Activated T-helper 17 cell treated with anti-CD3 and anti-CD28 coated beads, Interleukin-2, amount 50 U/mL, for 72 hours (primary cell): ENCODE measurements at places on chromosomes 12 and 14. TPM values are rescaled to one million over a fixed set of nuclear protein-coding genes. Genes with fewer than 3 reads are reported as not detected.

DNA sequence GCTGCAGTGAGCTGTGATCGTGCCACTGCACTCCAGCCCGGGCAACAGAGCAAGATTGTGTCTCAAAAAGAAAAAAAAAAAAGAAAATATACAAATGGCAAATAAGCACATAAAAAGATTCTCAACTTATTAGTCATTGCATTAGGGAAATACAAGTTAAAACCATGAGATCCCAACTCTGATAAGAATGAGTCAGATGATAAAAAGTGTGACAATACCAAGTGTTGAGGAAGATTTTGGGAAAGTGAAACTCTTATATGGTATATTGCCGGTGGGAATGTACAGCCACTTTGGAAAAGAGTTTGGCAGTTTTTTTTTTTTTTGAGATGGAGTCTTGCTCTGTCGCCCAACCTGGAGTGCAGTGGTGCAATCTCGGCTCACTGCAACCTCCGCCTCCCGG lies 7.6 kb upstream of the PRPF40B start:
- ATAC-seq, result no peak

The COX8C gene
- total RNA-seq, result not detected

DNA sequence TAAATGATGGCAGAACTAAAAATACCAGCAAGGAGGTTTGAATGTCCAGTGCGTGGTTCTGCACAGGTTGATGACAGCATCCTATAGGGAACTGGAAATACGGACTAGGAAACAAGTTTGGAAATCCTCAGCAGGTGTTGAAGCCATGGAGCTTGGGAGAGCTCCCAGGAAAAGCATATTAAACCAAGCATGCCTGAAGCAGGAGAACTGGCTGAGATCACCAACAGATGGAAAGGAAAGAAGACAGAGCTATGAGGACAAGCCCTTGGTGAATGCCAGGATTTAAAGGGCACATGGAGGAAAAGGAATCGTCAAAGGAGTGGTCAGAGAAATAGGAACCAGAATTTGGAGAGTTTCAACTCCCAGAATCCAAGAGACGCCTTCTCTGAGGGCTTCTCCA lies 21.2 kb upstream of the ELK3 start:
- no peak for ATAC-seq

The KLRK1 gene
- 0.24 TPM for total RNA-seq

DNA sequence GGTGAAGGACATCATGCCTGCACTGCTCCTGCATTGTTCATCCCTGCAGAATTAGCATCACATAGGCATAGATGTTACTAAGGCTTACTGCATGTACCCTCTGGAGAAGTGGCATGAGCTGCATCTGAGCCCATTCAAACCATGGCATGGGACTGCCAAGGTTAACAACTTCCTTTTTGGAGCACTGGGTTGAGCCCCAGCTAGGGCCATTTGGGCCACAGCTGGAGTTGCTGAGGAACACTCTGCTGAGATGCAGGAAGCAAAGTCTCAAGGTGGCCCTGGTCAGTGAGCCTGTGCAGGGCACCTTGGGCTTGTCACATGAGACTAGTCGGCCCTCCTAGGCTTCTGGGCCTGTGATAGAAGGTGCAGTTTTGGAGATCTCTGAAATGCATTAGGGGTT lies 511.2 kb downstream of the C12orf50 start:
- ATAC-seq, result no peak

The ALG10B gene
- 15.5 TPM for total RNA-seq

The ADCY4 gene
- total RNA-seq, result 10.5 TPM

The AICDA gene
- total RNA-seq, result not detected

DNA sequence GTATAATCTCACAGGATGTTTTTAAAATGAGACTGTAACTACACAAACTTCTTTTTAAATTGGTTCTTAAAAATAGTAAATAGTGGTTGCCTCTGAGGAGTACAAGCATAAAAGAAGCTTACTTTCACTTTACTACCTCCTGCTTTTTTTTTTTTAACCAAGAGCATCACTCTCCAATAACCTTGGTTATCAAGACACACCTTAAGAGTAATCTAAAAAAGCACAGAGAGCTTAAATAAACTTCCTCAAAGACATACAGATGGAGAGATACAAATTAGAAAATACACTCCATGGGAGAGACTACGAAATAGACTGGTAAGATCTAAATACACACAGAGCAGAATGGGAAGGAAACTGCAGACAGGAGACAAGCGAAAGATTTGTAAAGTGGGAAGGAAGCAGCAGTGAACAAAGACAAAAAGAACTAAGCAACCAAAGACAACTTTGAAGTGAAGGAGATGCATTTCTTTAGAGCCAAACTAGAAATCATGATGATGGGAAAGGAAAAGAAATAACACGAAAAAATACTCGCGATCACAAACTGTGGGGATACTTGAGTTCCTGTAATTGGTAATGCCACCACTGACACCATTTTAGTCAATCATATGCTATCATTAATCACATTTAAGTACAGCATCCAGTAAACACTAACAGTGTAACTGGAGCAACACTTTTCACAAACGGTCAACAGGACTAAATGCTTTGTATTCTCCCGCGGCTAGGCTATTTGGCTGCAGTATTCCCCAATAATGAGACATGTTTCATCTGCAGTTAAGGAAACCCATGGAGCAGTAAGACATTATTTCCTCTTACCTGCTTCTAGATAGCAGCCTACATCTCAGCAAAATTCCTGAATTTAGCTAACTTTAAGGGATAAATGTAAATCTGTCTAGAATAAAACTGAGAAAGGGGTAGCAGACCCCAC lies 8.2 kb downstream of the SINHCAF start:
- peak; percentile 21 for ATAC-seq

The CCDC197 gene
- total RNA-seq, result 0.37 TPM

The ACOT6 gene
- total RNA-seq, result not detected

GRCh38 chr12:13941258-13942249 lies 39.8 kb downstream of the GRIN2B start:
- ATAC-seq, result peak; percentile 56

DNA sequence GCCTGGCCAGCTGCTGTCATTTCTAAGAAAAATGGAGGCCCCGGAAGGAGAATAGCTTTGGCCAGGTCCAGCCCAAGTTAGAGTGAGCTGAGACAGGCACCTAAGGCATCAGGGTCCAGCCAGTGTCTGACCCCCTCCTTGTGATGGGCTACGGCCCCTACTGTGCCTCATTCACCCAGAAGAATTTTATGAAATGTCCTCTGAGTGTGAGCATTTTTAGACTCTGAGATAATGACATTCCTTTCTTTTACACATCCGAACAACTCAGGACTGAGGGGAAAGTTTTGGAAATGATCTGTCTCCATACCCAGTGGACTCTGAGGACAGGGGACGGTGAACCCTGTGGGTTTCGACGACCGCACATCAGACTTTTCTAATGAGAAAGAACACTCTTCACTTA lies 50.4 kb downstream of the SLC24A4 start:
- no peak for ATAC-seq

The HCAR2 gene
- total RNA-seq, result not detected

The OTOGL gene
- not detected for total RNA-seq

GRCh38 chr12:96020314-96021003 lies 14.9 kb downstream of the LTA4H start:
- no peak for ATAC-seq

GRCh38 chr12:132266370-132266769 lies 63.0 kb downstream of the GALNT9 start:
- ATAC-seq, result no peak

DNA sequence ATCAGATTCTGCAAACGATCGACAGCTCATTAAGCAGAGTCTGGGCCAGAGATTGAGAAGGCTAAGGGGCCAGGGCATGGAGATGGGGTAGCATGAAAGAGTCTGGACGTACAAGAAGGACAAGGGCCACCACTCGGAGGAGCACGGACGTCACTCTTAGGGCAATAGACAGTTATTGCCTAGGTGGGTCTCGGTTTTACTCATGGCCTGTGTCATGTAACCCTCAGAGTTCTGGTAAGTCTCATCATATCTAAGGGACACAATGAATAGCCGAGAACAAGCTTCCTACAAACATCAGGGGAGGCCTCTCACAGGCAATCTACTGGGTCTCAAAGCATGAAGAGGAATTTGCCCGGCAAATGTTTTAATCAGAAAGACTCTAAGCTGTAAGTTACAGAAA lies 30.4 kb upstream of the ITPK1 start:
- ATAC-seq, result peak; percentile 94

DNA sequence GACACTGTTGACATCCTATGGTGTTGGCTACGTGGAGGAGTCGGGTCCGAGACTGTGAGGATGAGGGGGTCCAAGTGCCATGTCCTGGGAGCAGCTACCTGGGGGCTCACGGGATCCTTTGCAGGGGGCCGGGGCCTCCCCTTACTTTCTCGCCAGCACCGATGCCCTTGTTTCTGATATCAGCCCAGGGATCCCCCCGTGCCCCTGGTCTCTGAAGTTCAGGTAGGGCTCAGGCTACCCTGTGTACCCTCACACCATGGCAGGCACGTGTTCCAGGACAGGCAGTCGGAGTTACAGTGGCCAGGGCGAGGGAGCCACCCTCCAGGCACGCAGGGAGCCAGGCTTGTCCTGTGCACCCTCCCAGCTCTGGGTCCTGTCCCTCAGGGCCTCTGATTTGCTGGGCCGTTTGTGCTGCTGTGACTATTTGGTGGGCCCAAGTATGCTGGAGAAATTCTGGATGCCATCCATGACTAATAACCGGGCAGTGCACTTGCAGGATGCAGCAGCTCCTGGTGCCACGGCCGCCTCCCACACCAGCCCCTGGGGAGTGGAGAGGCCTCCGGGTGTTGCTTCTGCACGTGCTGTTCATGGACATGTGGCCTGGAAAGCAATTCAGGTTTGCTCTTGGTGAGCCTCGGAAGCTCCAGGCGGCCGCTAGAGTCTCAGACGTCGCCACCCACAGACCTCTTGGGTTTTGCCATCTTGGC lies 93.1 kb upstream of the SFSWAP start:
- ATAC-seq, result no peak

- no peak for ATAC-seq
These were observed 508 bp upstream of the KCNH5 start for GRCh38 chr14:63045612-63046320.

The ZBTB42 gene
- total RNA-seq, result 3.0 TPM

The SNAPC1 gene
- total RNA-seq, result 13.6 TPM

The FGF23 gene
- not detected for total RNA-seq

DNA sequence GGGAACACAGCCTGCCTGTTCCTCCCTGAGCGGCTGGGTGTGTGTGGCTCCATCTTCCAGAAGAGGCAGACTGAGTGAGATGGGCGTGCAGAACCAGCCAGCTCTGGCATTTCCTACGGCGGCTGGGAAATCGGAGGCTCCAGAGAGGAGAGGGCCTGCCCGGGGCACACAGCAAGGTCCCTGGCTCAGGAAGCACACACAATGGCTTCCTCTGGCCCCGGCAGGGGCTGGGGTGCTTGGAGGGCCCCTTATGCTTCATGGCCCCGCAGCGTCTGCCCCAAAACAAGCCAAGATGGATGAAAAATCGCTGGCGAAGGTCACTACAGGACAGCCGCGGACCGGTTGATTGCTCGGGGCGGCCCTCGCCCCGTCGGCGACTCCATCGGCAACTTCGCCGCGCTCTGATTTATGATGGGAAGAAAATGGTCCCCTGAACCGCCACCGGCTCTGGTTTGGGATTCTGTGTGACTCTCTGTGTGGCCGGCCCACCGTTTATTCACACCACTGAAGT lies 191.5 kb upstream of the C14orf180 start:
- no peak for ATAC-seq

DNA sequence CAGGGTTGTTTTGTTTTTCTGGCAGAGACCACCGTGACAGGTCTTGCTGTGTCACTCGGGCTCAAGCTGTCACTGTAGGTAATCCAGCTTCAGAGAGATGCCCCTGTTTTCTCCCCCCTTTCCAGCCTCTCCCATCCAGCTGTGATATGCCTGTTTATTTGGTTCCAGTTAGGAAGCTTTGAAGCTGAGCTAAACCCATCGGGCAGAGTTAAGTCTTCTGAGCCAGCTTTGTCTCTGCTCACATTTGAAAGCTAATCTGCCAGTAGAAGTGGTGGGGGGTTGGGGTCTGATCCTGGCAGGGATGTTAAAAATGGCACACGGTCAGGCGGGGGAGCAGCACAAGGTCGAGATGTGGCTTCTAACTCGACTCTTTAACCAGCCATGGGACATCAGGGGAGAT lies 130.0 kb downstream of the TSPAN9 start:
- no peak for ATAC-seq

DNA sequence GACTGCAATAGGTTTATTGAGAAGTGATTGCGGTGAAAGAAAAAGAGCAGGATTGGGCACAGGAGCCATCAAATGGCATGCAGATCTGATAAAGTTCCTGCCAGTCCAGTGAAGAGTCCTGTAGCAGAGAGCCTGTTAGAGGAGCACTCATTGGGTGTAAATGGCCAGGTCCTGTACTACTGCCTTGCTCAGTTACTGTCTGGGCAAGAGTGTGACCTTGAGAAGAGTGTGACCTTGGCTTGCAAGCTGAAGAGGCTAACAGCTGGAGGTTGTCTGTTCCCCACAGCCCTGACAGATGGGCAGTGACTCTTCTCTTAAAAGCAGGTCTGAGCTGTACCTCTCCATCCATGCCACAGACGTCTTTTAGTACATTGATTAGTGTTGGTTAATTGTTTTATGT lies 148.6 kb upstream of the SLC38A2 start:
- ATAC-seq, result no peak

- ATAC-seq, result no peak
These were observed 5.7 kb downstream of the METTL25 start for GRCh38 chr12:82363990-82364389.

The SLC25A47 gene
- not detected for total RNA-seq

DNA sequence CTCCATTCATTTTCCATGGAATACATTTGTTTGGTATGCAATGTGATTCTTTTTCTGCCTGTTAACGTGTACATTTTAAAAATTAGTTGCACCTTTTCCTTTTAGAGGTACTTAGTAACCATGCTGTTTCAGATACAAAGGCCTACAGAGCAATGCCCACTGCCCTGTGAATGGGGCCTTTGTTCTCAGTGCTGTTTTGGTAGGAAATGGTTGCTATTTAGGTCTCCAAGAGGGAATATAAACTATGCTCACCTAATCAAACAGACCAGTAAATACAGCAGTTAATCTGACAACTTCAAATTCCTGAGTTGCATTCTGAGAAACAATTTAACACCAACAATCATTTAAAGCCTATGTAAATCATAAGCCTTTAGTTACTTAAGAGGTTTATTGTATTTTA lies 188.7 kb downstream of the BCAT1 start:
- no peak for ATAC-seq

GRCh38 chr14:59788176-59788575 lies 82.4 kb downstream of the RTN1 start:
- ATAC-seq, result no peak

GRCh38 chr14:24307575-24308341 lies at the start of gene CIDEB:
Gene CIDEB (minus strand): TSS chr14:24307977. CDS start chr14:24307858, 119 bp downstream.
- peak; percentile 27 for ATAC-seq
